ENCODE measurements at places on chromosomes 11 and 22.

- no peak for DNase-seq
Observed at GRCh38 chr11:94854770-94855633, 86.8 kb downstream of the AMOTL1 start.

DNA sequence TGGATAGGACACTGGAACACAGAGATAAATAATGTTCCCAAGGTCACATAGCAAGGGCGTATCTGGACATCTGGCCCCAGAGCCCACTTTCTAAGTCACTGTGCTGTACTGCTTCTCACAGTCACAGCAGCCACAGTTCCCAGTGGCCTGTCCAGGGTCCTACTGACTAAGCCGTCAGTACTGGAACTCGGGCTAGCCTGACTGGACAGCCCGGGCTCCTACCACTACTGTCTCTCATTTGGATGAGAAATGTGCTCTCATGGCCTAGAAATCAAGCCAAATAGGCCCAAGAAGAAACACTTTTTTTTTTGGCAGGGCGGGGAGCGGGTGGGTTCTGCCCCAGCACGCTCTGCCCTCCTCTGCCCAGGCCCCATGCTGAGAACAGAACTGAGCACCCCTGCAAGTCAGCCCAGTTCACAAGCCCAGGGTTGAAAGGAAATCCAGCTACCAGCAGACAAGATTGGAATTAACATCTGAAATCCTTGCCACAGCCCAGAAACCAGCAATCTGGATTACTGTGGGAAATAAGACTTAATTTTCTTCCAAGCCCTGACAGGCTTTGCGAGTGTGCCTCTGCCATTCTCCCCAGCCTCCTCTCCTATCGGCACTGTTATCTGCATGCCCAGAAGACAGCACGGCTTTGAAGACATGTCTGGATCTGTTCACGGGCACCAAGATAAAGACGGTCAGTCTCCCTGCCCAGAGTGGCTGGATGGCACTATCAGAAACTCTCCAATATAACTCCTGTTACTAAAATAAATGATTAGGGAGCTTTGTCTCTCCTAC, 182.9 kb upstream of the NCAM1 start:
- no peak for DNase-seq

DNA sequence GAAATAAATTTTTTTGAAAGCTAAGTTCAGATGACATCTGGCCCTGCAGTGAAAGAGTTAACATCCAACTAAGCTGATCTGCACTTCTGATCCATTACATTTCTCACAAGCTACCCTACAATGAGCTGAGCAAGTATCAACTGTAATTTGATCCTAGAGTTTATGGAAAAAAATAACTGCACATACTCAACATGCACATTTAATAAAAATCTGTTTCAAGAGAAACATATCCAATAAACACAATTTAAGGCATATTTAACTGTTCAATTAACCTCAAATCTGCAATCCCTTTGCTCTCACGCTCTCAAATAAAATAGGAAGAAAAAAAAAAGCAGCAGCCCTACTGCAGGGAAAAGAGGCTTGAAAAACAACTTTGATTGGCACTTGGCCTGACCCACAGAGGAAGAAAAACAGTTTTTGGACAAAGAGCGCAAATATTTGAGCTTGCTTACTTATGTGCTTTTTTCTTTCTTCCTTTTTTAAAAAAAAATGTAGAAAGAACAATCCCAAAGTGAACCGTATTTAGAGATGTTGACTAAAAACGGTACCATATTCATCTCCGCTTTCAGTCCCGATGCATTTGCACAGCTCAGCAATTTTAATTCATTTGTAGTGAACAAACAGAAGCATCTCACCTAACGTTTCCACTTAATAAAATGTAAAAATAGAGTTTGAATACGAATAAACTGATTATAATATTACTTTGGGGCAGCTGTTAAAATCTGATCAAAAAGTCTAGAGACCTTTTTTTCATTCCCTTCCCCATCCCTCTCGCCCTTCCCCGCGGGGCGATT, 1.6 kb downstream of the SESN3 start:
- no peak for DNase-seq

DNA sequence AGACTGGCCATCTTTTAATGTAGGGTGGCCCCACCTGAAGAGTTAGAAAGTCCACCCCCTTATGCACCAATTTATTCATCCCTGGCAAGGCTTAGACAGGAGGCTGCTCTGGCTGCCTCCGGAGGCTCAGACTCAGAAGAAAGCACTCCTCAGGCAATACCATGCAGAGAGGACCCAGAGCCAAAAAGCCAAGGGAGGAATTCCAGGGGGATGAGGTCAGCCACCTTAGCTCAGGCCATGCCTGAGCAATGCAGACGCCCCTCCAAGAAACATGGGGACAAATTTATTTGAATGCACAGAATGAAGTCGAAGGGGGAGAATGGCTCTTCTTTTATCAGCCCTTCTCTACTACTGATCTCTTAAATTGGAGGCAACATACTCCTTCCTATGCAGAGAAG, 39.7 kb upstream of the GLYAT start:
- DNase-seq: no peak

- DNase-seq: no peak
Observed at GRCh38 chr11:66910669-66911068, 47.5 kb downstream of the PC start.

- DNase-seq: no peak
Observed at GRCh38 chr11:130420478-130421198, 7.8 kb downstream of the ADAMTS8 start.

GRCh38 chr11:107665018-107665417, 46.8 kb downstream of the SLN start:
- no peak for DNase-seq

DNA sequence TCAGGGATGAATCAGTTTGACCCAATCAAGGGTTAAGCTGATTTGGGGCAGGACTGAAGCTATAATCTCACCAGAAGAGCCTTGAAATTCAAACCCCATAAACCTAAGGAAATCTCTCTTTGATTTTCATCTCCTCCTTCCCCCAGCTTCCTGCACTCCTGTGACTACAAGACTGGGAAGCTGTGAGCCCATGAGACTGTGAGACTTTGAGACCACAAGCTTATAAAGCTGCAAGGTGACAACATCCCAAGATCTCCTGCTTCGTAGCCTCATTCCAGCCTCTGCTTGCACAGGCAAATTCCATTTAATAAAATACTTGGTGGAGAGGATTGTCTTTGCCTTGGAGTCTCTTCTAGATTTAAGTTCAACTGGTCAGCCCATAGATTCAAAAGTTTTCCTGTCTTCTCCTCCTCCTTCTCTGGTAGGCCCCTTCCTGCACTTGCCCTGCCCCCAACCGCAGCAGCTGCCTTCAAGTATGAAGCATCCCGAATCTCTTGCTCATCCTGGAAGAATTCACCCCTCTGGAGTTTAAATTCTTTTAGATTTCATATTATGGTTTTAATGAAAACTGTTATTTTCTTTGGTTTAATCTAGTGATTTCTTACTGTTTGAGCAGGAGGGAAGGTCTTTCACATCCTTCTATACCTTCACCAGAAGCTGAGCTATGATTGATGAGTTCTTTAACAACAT, 42.1 kb downstream of the PAMR1 start:
- DNase-seq: peak; percentile 70

- no peak for DNase-seq
Observed at GRCh38 chr11:86172894-86173293, 71.7 kb upstream of the EED start.

DNA sequence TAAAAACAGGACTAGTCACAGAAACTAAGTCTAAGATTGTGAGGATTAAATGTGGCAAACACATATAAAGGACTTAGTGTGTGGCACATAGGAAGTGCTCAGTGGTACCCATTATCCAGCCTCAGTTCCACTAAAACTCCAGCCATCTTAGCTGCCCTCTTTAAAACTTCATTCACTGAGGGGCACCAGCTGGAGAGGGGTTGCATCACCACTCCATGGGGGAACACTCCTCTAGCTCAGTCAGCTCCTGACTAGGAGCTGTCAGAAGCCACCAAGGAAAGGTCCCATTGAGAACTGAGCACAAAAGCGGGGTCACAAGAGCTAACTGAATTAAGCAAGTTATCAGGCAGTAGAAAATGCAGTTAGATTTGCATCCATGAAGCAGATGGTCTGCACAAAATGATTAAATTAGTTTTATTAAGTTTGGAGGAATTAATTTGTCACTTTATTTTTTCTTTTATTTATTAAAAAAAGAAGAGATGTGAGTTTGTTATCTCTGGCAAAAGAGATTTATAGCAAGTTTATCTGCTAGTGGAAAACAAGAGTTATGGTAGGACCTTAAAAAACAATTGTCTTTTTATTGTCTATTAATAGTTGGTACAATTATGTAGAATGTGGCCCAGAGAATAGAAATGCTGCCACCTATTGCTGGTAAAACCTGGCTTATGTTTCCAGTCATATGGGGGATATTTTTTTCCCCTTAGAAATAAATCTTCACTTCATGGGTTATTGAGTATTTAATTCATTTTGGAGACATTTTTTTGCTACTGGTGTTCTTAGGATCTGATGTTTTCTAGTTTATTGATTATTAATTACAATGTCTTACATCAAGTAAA, 95.7 kb downstream of the NAV2 start:
- DNase-seq: no peak

DNA sequence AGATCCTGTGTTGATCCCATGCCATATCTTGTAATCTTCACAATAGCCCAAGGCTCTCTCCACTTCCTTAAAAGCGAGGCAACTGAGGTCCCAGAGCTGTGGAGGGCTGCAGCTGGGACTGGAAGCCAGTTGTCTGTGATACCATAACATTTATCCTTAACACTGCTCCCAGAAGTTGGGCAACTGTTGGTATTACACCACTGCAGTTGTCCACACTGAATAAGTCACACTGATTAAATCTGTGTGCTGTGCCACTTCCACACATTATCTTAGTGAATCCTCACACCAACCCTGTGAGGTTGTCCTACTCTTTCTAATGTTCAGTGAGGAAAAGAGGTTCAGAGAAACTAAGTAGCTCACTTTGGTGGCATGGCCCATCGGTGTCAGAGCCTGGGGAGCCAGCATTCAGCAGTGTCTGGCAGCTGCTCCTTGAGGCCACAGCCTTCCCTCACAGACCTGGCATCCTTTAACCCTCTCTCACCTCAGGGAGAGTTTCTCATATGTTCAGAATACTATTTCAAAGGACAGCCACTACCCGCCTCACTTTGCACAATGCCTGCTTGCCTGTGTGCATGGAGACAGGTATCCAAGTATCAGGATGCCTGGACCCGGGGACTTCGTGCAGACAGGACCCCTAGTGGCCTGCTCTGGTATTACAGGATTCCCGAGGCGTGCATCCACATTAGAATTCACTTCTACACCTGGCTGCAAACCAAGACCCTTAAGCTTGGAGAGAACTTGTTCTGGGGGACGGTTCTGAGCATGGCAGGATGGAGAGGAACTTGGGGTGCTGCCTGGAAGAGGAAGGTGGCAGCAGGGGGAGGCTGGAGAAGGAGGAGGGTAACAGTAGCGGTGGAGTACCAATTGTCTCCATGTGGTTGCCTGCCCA, 221.9 kb upstream of the TBCEL start:
- DNase-seq: peak; percentile 14

DNA sequence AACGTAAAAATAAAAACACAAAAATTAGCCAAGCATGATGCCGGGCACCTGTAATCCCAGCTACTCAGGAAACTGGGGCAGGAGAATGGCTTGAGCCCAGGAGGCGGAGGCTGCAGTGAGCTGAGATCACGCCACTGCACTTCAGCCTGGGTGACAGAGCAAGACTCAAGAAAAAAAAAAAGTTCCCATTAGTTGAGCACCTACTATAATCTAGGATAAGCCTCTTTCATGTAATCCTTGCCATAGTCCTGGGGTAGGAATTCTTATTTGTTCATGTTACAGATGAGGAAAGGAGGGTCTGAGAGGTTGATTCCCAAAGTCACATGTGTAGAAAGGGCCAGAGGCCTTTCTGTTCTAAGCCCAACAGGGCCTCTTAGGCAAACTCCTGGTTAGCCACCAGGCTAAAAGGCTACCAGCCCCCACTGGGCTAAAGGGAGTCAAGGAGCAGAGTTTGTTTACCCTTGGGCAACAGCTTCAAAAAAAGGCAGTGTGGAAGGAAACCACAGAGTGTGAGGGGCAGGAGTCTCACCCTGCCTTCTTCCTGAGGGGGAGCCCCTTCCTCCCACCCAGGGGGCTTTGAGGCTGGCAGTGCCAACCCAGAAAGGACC, 21.6 kb upstream of the CSNK1E start:
- no peak for DNase-seq

DNA sequence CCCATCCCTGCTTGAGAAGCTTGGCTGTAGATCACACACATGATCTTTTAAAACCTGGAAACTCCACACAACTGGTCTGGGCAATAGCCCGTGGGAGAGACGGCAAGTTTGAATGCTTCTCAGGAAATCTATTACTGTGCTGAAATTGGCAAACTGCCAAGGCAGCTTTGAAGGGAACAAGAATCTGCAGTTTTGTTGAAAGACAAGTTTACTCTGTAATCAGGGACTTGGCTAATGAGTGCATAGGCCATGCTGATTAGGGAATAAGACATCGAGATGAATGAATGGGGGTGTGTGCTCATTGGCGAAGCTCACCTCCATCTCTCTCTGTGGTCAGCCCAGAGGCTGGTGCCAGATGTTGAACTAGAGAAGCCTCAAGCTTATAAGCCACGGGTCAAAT, 218.8 kb downstream of the HIPK3 start:
- peak; percentile 50 for DNase-seq

DNA sequence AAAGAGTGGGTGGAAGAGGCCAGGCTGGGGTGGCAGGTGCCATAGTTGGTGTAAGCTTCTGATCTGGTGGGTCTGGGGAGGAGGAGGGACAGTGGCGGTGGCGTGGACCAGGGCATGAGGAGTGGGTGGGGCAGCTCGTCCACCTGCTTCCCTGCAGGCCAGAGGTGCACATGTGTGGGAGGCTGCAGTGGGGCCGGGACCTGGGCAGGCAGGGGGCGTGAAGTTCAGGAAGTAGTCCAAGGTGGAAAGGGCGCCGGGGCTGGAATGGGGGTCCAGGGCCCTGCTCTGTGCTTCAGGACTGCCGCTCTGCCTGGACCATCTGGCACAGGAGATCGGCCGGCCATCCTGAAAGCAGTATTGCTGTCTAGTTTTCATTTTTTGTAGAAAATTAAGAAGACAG, 15.9 kb downstream of the RIBC2 start:
- DNase-seq: no peak

DNA sequence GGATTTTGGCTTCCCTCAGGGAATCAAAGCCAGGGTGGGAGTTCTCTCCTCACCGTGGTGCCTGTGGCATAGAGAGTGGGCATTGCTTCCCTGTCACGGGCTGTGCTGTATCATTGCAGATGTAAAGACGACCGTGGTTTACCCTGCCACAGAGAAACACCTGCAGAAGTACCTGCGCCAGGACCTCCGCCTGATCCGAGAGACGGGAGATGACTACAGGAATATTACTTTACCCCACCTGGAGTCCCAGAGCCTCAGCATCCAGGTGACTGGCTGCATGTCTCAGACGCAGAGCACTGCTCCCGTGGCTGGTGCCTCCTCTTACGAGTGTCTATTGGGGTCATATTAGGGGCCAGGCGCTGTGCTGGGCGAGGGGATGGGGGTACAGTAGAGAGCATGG, 24.2 kb upstream of the ST3GAL4 start:
- DNase-seq: no peak

DNA sequence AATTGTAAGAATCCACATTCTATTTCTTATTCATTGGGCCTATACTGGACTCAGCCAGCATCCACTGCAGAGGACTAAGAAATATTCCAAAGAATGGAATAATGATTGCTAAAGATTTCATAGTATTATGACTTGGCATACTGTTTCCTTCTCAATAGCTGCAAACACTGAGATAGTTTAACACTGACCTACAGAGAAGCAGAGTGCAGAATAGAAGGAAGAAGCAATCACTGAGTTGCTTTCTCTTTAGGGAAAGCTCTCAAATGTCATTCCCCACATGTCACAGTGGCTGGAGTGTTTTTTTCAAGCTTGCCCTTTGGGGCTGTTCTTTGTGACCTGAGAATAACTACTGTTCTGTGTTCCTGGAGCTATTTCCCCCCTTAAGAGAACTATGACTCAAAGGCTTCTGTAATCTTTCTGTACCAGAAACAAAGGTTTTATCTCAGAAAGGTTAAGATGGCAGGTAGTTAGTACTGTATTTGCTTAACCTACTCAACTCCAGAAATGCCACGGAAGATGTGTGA, 243.6 kb upstream of the LUZP2 start:
- no peak for DNase-seq

Data from fibroblast of skin of left quadriceps (primary cell).